Globus pallidus (tissue), 1 donor: ENCODE measurements at places on chromosomes 11 and 22.

DNA sequence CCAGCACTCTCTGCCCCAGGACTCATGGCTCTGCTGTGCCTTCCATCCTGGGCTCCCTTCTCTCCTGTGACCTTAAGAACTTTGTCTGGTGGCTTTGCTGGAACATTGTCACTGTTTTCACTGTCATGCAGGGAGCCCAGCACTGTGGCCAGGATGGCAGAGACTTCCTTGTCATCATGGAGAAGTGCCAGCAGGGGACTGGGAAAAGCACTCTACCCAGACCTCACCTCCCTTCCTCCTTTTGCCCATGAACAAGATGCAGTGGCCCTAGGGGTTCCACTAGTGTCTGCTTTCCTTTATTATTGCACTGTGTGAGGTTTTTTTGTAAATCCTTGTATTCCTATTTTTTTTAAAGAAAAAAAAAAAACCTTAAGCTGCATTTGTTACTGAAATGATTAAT lies 2.9 kb upstream of the TTC36 start:
- DNase-seq: no peak

DNA sequence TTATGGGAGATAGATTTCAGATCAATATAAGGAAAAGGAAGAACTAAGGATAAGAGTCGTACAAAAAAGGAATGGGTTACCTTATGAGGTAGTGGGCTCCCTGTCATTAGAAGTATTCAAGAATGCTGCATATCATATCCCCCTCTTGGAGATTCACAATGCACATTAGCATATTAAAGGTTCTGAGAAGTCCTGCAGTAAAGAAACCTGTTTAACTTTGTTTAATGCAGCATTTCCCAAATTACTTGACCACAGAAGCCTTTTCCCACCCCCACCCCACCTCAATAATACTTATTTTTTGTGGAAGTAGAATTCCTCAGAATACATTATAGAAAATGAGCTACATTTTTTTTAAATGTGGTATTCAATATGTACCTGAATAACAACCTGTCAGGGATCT lies 30.9 kb downstream of the PHF21A start:
- DNase-seq: no peak

GRCh38 chr11:117905524-117905923 lies 23.7 kb downstream of the TMPRSS13 start:
- no peak for DNase-seq

DNA sequence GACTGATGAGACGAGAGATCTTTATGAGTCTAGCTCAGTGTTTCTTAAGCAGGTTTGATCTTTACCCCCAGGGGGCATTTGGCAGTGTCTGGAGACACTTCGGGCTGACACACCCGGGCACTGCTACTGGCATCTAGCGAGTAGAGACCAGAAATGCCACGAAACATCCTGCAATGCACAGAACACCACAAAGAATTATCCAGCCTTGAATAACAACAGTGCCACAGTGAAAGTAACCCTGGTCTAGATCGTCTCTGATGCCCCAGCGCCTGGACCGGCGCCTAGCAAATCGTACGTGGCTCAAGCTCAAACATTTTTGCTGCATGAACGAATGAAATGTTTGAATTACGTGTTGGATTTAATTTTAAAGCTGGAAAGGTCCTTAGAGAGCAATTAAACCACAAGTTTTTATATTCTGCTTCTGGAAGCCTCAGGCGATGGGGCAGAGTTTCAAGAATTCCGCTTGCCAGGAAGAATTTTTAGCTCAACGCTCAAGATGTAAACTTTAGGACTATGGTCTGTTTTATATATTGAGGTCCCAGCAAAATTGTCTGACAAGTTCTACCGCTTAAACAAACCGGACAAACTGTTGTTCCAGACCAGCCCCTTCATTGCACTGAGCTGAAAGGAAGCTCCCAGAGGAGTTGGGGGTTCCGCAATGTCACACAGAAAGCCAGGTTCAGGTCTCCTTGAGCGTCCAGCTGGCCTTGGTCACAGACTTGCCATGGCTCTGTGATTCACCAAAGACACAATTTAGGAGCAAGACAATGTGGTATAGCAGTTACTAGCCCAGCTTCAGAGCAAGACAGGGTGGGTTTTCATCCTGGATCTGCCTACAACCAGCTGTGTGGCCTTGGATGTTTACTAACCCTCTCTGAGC lies 44.2 kb upstream of the SMTN start:
- no peak for DNase-seq

DNA sequence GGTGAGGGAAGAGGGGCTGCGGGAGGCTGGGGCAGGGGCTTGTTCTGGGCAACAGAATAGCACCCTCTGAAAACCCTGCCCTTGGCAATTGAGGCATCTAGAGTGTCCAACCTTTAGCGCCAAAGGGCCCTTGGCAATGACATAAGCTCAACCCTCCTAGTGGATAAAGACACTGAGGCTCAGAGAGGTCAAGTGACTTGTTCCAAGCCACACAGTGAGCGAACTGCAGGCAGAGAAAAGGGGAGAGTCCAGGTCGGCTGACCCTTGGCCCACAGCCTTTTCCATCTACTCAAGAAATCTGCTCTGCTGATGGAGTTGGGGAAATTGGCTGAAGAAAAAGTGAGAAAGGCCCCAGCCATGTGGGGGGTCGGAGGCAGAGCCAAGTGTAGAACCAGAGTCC lies 2.9 kb downstream of the SEC14L2 start:
- no peak for DNase-seq

GRCh38 chr11:119384332-119384731 lies 2.8 kb upstream of the USP2 start:
- no peak for DNase-seq

DNA sequence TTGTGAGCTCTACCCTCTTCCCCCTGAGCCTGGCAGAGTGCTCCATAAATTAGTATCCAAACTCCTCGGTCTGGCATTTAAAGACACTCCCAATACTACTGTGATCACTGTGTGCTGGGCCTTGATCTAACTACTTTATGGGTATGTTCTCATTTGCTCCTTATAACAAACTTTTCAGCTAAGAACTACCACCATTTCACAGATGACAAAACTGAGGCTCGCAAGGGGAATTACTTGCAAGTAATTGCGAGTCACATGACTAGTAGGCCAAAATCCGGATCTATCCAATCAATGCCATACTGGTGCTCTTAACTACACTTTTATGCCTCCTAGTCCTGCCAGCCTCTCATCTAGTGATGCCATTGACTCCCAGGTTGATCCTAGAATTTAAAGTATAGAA lies 3.6 kb downstream of the THOC5 start:
- DNase-seq: no peak

GRCh38 chr11:119964136-119965025 lies 173.5 kb downstream of the TRIM29 start:
- DNase-seq: no peak

GRCh38 chr11:111229604-111230003 lies 15.9 kb upstream of the POU2AF2 start:
- DNase-seq: no peak

- no peak for DNase-seq
These were observed 7.6 kb upstream of the CHADL start for GRCh38 chr22:41248314-41248713.

DNA sequence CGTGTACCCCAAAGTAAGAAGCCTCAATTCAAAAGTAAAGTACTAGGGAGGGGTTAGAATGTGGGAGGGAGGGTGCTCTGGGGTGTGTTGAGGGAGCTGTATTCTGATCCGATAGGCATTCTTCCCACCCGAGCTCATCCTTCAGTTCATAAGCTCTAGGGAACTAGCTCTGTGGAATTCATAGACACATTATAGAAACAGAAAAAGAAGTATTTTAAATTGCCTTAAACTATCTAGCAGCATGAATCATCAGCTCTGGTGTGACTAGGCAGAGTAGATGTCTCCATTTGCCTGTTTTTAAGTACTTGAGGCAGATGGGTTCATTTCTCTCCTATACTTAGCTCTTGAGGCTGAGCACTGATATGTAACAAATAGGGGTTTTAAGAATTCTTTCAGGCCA lies 7.3 kb upstream of the SGSM3 start:
- DNase-seq: no peak

DNA sequence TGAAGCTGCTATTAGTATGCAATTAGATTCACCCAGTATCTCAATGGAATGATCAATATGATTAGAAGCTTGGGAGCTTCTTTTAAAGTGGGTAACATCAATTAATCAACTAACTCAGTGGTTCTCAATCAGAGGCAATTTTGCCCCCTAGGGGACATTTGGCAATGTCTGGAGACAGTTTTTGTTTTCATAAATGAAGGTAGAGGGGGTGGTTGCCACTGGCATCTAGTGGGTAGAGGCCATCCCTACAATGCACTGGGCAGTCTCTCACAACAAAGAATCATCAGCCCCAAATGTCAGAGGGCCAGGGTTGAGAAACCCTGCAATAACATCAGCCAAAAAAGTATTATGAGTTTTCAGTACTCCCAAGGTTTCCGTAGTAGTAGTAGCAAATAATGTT lies 5.9 kb upstream of the AMOTL1 start:
- no peak for DNase-seq

DNA sequence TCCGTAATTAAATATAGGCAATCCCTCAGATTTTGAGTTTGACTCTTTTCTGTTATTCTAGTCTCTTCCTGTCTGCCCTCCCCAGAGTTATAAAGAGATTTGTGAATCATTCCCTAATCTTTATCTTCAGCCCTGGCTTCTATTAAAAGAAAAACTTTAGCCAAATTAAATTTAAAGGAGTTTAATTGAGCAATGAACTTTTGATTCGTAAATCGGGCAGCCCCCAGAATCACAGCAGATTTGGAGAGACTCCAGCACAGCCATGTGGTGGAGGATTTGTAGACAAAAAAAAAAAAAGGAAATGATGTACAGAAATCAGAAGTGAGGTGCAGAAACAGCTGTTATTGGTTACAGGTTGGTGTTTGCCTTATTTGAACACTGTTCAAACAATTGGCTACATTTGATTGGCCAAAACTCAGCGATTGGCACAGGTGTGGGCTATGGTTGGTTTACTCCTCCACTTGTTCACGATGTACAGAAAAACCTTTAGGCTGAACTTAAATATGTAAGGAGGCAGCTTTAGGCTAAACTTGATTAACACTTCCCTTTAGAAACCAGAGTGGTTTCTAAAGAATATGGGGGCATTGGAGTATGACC lies 2.3 kb upstream of the ALKBH8 start:
- no peak for DNase-seq

DNA sequence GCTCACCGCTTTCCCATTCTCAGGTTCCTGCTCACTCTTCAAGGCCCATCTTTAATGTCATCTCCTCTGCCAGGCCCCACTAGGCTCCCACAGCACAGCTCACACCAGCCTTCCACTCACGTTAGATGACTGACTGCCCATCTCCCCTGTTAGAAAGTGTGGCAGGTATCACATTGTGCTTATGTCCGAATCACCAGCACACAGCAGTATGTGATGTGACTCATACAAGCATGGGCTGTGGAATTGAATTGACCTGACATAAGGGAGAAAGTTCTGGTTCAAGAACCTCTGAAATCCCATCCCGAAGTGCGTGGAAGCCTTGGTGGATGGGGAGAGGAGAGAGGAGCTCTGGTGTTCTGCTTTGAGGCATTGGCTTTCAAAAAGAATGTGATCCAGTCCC lies 6.5 kb downstream of the VSTM5 start:
- DNase-seq: no peak

- no peak for DNase-seq
These were observed 57.6 kb downstream of the FBXO7 start for GRCh38 chr22:32531931-32532819.
